ENCODE measurements at places on chromosomes 2 and 18.

GRCh38 chr2:73414696-73415095, 29.1 kb downstream of the ALMS1 start:
- DNase-seq, result no peak

- no peak for DNase-seq
These were observed 457.3 kb upstream of the ID2 start for GRCh38 chr2:8224347-8225190.

- no peak for DNase-seq
These were observed 62.4 kb downstream of the TXNL1 start for GRCh38 chr18:56575819-56576663.

DNA sequence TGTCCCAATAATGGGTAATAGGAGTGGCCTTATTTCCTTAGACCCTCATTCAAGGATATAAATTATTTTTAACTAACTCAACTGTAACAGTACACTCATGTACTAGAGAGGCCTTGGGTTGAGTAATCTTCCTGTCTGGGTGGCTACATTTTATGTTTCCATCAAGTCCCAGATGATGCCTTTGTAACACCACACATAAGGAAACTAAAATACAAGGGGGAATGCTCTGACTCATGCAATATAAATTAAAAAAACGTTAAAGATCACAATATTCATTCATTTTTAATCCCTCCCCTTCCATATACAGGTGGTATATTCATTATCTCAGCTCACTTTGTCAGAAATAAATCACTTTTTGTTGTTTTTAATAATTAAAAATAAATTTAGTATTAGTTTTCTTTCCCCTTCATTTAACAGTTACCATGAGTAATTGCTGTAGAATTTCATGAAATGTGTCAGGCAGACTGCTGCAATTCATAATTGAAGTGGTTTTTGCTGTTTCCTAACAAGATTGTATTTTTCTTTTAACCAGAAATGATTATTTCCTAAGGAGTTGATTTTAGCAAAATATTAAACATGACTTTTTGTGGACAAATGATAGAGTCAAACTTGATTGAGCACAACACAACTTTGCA, 1403.6 kb downstream of the SUCLG1 start:
- DNase-seq, result no peak

DNA sequence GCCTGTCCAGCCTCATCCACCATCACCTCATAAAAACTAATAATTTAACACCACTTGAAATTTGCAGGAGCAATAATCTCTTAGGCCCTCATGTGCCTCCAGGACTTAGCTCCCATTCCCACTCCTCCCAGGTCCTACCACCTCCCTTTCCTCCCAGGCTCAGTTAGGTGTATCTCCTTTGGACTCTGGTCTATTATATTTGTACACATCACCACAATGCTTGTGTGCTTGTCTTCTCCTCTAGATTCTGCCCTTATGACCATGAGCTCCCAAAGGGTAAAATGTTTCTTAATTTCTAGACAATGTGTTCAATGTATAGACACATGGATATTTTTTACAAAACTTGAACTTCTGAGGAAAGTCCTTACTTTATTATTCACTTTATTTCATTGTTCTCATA, 182.0 kb upstream of the ZC3H15 start:
- DNase-seq, result no peak

- DNase-seq, result no peak
These were observed 28.1 kb downstream of the EPAS1 start for GRCh38 chr2:46325182-46325928.

GRCh38 chr2:224440988-224441387, 39.1 kb upstream of the FAM124B start:
- DNase-seq, result no peak

GRCh38 chr2:148876202-148876594, 1.2 kb downstream of the KIF5C start:
- DNase-seq, result peak; percentile 31

DNA sequence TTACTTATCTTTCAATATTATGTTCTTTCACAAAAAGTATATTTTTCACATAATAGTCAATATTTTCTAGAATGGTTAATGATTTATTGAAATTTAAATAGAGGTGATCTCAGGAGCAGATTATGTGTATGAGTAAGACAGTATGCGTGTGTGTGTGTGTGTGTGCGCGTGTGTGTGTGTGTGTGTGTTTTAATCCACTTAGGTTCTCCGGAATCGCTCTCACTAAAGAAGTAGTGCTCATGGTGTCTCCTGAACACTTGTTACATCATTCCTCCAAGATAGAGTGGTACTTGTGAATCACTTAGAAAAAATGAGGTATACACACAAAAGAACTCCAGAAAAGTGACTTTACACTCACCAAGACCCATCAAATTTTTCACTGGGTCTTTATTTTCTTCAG, 91.0 kb upstream of the KCNH7 start:
- DNase-seq, result no peak

GRCh38 chr2:171225302-171225980, 64.7 kb upstream of the TLK1 start:
- DNase-seq, result no peak

GRCh38 chr2:112889976-112890375, 21.0 kb upstream of the IL37 start:
- DNase-seq, result no peak

DNA sequence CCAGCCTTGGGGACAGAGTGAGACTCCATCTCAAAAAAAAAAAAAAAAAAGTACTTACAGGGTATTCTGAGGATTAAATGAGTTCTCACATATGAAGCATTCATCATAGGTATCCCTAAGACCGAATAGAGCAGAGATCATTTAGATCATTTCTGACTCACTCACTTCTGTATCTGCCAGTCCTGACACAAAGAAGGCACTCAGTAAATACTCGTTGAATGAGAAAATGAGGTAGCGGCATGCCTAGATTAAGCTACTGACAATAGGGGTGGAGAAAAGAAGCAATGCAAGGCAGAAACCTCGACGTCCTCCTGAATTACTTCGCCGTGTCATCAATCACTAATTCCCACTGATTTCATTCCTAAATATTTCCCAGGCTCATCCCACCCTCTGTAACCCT, 103.8 kb downstream of the GREB1L start:
- DNase-seq, result no peak

DNA sequence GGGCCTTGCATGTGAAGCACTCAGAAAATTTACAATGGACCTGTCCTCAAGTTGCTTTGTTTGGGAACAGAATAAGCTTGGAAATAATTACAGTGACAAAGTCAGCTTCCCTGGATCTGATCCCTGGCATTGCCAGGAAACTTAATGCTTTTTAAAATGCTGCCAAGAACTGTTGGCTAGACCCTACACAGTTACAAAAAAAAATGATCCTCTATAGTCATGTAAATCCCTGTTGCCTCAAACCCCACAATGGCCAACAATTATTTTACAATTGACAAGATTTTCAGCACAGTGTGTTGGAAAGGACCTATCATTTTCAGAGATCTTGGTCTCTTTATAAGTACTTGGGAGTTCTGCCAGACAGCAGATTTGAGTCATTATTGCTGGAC, 470.4 kb upstream of the ACVR2A start:
- no peak for DNase-seq

GRCh38 chr2:176187899-176188773, at the start of gene HOXD1:
TSS of gene HOXD1 (plus strand) at chr2:176188668. CDS start at chr2:176188802, 134 bp downstream.
- DNase-seq, result no peak
